ENCODE measurements at places on chromosomes 3 and 15.

- DNase-seq: no peak
Observed at GRCh38 chr3:72782521-72782920, 65.7 kb downstream of the SHQ1 start.

DNA sequence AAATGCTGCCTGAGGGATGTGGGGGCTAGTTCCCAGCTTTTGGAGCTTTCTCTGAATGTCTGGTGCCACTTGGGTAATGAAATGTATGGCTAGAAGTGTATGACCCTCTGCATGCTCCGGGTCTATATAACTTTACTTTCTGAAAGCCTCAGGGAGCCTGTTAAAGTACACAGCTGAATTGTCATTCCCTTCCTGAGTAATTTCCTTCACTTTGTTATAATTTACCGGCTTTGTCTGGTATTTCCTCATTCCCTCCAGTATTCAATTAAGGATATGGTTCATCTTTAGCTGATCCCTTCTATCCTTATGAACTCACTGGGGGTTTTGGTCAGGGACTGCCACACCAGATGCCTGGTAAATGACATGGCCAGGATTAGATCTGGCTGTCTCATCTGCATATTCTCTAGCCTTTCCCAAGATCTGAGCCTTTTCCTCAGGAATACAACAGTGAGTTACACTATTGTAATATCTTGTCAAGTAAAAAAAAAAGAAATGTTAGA is 620.3 kb downstream of the ZPLD1 start:
- DNase-seq: no peak

DNA sequence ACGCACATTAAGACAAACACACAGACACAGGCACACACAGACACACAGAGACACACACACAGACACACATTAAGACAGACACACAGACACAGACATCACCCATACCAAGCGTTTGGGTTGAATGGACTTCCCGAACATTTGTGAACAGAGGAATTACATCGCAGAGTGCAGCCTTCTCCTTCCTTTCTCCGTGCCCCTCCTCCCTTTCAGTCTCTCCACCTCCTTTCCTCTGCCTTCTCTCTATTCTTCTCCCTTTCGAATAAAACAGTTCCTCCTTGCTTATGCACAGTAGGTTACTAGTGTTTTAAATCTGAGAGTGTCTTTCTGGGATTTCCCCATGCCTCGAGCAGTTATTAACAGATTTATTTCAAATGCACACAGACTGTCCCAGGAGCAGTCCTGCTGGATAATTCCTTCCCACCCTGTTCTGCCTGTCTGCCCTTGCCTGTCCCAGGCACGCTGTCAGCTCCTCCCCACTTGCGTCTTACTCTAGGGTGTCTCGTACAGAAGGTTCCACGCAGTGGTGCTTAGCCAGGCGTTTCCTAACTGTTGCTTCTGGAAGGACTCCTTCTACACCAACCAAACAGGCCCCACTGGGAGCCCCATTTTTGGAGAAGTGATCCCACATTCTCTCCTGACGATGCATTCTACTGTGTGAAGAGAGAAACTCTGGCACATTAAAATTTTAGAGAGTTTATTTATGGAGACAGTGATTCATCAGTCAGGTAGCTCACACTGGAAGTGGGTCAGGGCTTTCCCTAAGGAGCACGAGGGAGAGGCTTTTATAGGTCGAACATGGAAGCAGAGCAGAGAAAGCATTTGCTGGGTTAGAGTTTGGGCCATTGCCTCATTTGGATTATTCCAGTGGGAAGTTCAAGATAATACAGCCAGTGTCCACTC is 163.8 kb downstream of the SV2B start:
- DNase-seq: no peak

DNA sequence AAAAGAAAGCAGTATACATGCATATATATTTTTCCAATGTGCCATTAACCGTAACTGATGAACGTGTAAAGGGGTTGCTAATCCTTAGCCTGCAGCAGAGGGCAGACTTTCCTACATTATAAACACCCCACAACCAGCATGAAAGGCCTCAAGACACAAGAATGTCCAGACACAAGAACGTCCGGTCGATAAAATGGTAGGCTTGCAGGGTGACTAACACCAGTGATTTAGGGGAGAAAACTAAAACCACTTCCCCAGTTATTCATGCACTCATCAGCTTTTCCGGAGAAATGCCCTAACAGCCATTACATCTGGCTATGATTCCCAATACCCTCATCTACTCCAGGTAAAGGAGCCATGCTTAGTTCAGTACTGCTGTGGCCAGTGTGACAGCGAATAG is 57.4 kb downstream of the LRTM1 start:
- DNase-seq: peak; percentile 11

- no peak for DNase-seq
Observed at GRCh38 chr3:168583977-168584376, 488.3 kb upstream of the GOLIM4 start.

- peak; percentile 88 for DNase-seq
Observed at GRCh38 chr3:113744941-113745755, 901 bp downstream of the NAA50 start.

DNA sequence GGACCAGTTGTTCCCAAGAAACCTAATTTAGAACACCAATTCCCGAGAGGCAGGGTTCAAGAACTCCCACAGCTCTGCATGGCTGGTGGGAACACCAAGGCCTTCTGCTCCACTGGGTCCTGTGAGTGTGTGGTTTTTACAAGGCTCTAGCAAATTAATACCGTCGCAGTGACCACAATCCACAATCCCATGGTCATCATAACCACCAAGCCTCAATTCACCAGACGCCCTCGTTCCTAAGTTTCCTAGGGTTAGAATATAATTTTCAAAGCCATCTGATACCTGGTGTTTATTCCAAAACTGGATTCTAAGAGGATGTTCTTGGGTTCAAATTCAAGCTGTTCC is 114.9 kb upstream of the RPL32 start:
- DNase-seq: no peak

- DNase-seq: no peak
Observed at GRCh38 chr15:22978691-22979237, 1.4 kb downstream of the CYFIP1 start.

DNA sequence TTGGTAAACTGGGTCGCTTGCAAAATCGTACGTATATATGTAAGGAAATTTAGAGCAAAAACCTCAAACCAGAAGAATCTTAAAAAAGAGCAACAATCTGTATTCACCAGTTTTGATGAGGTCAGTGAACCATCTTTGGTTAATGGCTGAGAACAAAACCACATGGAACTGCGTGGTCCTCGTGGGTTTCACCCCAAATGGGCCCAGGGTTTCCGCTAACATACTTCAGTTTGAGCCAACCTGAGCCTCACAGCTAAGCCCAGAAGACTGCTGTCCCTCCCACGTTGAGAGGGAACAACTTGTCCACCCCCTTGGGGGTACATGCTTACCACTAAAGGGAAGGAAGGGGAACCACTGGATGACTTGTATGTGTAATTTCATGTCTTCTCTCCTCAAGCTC is 204.6 kb downstream of the CACNA2D3 start:
- DNase-seq: no peak

DNA sequence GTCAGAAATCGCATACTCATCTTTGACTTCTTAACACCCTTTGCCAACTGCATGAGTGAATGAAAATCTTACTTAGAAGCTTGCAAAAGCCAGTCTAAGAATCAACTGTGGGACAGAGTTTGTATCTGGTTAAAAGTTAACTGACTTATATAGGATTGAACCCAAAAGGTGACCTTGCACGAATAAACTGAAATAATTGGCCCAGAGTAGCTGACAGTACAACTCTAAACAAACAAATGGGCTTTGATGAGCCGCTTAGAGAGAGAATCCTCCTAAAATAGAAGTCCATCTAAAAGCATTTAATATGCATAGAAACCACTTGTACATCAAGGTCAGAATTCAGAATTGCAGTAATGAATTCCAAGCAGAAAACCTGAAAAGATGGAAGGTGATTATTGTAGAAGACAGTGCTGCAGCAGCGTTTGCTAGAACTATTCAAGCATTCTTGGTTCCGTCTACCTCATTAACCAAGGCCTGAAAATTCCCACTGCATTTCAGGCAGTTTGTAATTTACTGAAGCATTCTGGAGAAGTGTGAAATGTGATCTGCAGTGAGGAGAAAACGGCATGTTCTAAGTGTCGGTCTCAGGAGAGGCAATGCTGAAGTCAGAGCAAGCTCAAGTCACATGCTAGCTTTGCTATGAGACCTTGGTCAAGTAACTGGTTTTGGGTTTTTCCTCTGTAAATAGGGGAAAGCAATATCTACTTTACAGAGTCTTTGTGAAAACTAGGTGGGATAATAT is 103.7 kb downstream of the CADPS start:
- DNase-seq: no peak

- DNase-seq: no peak
Observed at GRCh38 chr3:193895409-193895808, 240.5 kb upstream of the HES1 start.

- DNase-seq: no peak
Observed at GRCh38 chr3:102129760-102130608, 280.7 kb downstream of the NFKBIZ start.

- DNase-seq: no peak
Observed at GRCh38 chr3:138461246-138461645, 26.8 kb downstream of the ESYT3 start.

- no peak for DNase-seq
Observed at GRCh38 chr3:79392479-79392878, 375.3 kb downstream of the ROBO1 start.

DNA sequence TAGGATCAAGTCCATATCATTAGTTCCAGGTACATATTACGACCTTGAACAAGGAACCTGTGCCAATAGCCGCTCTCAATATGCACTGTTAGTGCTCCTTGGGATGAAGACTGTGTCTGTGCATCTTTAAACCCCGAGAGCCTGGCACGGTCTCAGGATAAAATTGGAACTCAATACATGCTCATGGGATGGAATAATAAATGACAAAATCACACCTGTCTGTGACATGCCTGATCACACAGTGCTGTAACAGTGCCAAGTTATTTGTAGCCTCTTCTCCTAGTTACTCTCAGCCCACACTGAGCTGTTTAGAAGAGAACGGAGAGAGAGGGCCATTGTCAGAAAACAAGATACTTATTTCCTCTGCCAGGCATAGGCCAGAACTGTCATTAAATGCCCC is 82.2 kb downstream of the SSR3 start:
- DNase-seq: no peak

DNA sequence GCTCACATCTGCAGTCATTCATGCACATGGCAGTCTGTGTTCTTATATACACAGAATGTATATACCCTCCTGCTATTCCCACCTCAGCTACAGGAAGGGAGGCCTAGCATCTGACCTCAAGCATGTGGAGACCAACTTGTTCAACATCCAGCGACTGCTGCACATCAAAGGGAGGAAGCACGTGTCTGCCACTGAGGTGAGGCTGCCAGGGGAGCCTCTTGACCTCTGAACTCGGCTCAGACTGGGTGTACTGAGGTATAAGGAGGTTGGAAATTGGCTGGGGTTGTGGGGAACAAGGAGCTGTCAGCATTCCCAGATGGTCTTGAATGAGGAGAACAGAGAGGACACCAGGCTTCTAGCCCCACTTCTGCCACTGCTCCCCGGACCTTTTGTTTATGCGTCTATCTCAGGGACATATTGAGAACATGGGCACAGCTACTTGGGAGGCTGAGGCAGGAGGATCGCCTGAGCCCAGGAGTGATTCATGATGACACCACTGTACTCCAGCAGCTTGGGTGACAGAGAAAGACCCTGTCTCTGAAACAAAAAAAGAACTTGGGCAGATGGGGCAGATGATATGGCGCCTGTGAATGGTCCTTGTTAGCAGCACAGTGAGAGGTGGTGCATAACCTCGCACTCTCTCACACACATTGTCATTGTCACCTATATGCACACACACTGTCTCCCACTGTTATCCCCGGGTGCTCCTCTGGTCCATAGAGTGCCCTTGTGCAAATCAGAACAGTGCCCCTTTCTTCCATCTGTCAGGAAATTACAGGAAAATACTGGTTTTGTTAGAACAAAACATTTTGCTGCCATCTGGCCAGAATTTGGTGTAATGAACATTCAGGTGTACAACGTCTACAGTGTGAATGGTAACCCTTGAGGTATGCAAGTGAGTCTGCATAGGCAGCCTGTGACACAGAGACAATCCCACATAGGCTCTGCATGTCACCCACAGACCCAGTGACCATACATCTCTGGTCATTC is 5.4 kb downstream of the VILL start:
- DNase-seq: no peak

DNA sequence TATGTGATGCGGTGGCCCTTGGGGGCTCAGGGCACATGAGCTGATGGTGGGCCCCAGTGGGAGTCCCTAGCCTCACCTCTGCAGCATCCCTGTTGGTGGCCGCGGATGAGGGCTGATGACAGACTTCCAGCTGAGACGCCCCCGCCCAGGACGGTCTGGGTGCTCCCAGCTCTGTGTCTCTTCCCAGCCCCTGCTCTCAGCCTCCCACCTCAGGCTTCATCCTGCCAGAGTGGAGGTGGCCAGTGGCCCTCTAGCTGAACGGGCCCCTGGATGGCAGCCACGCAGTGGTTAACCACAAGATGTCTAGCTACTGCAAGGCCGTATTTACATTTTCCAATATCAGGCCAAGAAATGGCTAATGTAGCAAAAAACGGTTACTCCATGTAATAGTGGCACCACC is 205.3 kb upstream of the LINGO1 start:
- peak; percentile 49 for DNase-seq

- no peak for DNase-seq
Observed at GRCh38 chr15:79349525-79349924, 38.6 kb downstream of the TMED3 start.

DNA sequence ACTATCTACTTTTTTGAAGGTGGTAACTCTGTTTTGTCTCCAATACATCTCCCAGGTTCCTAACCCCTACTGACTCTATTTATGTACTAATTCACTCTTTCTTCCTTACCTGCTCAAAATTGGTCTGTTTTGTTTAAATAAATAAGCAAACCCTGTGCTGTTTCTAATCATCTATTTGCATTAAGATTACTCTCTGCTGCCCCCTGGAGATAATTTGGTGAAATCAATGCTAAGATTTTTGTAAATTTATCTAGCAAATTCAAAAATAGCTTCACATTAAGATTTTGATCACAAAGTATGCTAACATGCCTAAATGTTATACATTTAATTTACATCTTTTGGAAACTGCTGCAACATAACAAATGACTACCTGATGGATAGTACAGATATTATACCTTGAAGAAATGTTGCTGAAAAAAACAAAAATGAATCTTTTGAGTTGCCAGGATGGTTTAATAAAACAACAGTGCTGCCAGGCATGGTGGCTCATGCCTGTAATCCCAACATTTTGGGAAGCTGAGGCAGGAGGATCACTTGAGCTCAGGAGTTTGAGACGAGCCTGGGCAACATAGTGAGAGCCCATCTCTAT is 4.4 kb upstream of the CD200R1 start:
- DNase-seq: peak; percentile 57

DNA sequence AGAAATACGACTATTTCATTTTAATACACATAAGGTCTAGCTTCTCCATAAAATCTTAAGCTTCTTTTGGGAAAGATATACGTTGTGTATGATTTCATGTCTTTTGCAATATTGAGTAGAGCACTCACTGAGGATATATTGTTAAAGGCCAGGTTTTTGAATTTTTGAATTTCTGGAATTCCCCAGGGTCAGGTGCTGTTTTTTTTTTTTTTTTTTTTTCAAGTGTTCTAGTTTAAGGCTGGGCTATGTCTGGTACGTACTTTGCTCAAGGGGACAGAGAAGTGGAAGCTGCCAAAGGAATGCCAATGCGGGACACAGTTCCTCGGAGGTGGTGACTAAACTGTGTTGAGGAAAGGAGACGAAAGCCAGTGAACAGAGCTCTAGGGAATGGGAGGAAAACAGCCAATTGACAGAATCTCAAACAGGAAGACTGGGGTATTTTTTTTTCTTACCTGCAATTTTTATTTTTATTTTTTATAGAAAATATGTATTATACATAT is 510.5 kb upstream of the CBLB start:
- DNase-seq: no peak

All from RPMI8226 (cell line).